Transverse colon (tissue), 4 donors: ENCODE measurements at places on chromosomes 5 and 9.

DNA sequence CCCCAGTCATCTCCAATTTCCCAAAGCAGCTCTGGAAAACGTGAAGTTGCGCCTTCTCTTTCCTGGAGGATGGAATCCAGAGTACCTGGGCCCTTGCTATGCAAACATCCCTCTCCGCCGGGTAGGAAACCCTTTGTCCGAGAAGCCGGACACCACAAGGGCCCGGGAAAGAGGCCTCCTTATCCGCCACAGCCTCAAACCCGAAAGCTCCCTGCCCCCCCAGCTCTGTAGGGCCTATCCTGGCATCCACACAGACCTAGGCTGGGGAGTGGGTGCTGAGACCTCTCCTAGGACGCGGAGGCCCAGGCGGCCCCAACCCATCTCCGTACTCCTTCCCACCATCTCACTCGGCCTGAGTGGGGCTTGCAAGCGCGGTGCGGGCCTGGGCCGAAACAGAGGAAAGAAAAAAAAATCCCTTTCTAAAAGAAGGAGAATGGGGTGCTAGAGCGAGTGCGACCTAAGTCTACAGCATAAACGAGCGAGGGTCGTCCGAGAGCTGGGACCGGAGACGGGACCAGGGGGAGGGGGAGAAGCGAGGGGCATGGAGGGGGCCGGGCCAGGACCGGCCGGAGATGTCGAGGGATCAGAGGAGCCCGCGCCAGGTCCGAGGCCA, 624 bp downstream of the FBXW11 start:
- peak; percentile 37 for DNase-seq

GRCh38 chr5:66351813-66352212, 207.7 kb downstream of the SREK1 start:
- DNase-seq = no peak

DNA sequence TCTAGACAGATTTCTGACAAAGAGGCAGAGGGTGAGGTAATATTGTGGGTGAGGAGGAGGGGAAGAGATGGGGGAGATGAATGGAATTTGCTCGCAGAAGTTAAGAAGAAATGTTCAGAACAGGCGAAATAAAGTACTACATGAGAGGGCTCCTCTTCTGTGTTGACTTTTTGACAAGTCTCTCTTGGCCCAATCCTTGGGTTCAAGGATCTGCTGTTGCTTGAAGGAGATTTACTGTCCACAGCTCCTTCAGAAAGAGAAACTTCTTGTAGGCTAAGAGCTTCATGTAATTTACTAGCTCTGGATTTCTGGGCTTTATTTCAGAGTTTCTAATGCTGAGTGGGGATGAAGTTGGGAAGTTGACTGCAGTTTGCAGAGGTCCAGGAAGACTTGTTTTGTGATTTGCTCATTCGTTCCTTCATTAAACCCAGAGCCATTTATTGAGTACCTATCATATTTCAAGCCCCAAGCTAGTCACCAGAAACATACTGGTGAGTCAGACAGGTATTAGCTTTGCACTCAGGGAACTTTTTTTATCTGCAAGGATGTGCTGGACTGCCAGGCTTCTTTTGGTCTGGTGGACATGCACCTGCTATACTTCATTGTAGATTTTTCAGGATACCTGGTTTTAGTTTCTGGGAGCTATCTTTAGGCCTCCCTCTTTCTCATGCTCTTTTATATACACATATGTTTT, 402.9 kb upstream of the CLINT1 start:
- no peak for DNase-seq

DNA sequence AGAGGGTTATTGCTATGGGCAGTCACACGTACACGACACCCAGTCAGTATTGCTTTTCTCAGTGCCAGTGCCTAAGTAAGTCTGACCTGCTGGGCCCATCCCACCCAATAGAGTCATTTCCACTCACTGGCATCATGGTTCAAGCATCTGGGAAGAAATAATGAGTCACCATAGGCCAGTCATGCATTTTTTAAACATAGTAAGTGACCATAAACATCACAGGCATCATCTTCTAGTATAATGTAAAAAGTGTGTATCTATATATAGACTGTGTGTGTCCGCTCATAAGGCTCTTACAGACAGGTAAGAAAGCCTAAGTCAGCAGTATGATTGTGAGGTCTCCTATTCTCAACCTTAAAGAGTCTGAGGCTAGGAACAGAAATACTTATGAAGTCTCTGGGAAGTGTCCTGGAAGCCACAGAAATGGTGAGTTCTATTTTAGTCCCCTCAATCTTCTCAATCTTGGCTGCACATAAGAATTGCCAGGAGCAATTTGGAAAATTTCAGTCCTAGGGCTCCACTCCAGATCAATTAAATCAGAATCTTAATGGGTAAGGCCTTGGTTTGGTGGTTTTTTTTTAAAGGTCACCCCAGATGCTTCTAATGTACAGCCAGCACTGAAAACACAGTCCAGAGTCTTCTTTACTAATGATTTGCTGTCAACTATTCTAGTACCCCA, 65.2 kb downstream of the ZNF366 start:
- no peak for DNase-seq

DNA sequence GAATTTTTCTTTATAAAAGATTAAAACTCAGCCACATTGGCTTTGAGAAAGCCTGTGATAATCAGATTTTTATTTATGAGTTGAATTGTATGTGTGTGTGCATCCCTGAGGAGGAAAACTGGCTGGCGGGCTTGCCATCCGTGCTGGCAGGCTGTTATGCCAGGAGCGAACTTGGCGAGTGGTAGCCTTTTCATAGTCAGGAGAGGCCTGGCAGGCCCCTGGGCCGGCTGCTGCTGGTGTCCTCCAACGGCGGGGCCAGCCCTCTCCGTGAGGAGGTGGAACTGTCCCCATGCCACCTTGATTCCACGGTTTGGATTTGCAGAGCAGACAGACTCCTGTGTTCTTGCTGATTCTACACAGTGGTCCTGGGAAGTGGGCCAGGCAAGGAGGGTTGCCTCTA, 43.3 kb downstream of the ZNF618 start:
- DNase-seq = no peak

DNA sequence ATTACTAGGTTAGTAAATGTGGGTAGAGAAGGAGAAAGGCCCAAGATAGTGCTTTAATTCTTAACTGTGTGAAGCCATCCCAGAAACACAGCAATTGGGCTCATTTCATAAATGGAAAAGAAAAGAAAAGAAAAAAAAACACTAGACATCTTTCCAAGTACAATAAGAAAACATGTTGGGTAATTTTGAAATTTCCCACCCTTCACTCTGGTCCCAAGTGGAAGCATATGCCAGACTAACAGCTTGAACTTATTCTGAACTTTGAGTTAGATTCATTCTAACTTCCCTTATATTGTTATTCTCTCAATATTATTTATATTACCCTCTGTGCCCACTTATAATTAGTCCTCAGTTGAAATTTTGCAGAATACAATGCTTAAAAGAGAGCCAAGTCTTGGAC, 113.4 kb upstream of the GHR start:
- DNase-seq = no peak

GRCh38 chr5:54603372-54603771, 85.8 kb downstream of the SNX18 start:
- no peak for DNase-seq

- DNase-seq = no peak
Observed at GRCh38 chr9:87535817-87536539, 38.3 kb downstream of the DAPK1 start.

DNA sequence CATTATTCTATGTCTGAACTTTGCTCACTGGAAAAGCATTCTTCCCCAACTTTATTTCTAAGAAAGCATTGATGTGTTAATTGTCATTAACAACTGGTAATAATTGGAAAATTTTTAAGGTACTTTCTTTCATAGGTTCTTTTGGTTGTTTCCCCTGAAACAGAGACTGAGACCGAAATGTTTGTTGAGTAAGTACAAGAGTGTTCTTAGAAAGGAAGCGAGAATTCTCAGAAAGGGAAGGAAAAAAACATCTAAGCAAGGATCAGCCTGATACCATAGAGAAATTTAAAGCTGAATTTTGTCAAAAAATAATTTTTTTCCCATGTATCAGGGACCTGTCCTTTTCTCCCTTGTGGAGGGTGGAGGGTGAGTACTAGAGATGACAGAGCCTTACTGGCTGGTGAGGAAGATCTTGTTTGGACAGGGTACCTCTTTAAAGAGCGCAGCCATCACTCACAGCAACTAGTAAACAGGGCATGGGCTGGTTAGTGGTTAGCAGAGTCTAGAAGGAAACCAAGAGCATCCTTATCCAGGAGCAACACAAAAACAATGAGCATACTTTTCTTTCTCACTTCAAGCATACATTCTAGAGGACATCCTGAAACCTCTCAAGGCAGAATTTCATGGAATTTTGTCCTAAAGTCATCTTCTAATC, 898.5 kb downstream of the DNAH5 start:
- DNase-seq = no peak

DNA sequence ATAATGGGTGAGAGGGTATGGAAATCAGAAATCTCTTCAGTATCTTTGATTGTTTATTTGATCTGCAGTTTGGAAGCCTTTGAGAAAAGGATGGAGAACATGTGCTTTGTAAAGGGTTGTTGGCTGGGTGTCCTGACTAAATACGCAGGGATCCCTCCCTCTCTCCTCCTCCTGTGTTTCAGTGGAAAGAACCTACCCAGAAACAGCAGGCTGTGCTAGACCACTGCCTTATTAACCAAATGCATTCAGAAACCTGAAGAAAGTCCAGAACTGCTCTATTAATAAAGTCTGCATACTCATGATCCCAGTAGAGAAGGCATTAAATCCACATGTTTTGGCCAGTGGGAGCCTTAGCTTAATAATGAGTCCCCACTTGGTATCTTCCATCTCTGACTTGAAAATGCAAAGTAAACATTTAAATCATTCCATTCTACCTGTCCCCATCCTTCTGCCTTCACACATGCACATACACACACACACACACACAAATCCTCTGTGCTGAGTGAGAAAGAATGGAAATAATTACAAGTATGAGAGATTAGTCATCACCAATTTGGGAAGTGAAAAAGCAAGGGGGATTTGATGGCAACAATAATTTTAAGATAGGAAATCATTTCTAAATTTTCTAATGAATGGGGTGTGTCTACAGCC, 10.0 kb upstream of the LECT2 start:
- DNase-seq = no peak

DNA sequence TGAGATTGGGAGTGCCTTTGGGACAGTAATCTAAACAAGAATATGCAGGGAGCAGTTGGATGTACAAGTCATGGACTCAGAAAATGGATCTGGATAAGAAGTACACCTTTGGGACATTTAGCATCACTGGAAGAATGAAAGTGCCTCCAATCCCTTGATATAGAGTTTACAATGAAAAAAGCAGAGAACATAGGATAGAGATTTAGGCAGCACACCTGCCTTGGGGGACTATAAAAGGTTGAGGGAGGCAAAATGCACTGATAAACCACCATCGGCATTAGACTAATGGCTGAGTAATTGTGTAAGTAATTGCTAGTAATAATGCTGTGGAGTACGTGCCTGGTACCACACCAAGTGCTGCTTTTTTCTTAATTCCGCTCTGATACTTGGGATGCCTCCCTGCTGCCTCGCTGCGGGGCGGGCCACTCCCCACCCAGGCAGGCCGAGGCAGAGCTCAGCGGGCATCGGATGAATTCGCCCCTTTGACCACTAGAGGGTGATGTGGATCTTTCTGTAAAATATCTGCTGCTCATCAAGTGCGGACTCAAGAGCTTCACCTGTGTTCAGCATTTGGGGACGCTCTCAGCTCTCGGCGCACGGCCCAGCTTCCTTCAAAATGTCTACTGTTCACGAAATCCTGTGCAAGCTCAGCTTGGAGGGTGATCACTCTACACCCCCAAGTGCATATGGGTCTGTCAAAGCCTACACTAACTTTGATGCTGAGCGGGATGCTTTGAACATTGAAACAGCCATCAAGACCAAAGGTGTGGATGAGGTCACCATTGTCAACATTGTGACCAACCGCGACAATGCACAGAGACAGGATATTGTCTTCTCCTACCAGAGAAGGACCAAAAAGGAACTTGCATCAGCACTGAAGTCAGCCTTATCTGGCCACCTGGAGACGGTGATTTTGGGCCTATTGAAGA, 99.9 kb downstream of the ANKRD18B start:
- peak; percentile 62 for DNase-seq

DNA sequence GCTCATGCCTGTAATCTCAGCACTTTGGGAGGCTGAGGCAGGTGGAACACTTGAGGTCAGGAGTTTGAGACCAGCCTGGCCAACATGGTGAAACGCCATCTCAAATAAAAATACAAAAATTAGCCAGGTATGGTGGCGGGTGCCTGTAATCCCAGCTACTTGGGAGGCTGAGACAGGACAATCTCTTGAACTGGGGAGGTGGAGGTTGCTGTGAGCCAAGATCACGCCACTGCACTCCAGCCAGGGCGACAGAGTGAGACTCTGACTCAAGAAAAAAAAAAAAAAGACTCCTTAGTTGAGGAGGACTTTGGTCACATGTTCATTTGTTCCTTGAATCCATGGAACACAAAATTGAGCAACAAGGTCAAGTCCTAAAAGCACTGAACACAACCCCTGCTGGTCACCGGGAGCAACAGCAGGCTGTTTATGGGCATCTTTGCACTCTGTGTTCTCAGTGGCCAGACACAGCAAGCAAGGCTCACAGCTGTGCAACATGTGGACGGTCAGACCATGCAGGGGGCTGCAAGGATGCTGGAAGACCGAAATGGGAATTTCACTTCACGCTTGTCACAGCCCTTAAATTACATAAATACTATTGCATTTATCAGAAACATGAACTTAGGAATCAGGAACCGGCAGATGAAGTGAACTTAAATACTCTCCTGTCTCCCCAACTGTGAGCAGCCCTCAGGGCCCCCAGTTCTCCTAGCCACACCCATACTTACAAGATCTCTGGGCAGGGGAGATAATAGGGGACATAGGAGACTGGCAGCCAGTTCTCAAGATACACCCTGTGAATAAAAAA, 2.8 kb downstream of the GBGT1 start:
- peak; percentile 76 for DNase-seq

- DNase-seq = peak; percentile 61
Observed at GRCh38 chr9:76887003-76887821, 18.7 kb downstream of the PRUNE2 start.

DNA sequence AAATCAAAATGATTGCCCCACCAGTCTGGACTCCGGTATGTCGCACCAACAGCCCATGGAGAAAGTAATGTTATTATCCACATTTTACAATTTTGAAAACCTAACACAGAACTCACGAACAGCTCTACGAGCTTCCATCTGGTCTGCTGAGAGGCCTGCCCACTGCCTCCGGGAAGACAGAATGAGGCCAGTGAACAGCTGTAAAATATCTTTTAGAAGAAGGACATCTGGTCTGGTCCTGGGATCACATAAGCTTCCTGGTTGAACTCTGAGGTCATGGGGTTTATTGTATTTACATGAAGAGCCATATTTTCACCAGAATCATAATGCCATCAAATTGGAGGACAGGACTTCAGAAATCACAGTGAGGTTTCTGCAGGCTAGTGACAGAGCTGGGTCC, 89.0 kb downstream of the FRMD3 start:
- no peak for DNase-seq

- no peak for DNase-seq
Observed at GRCh38 chr5:173291722-173292658, 36.2 kb downstream of the STC2 start.

GRCh38 chr5:154477382-154478223, 424 bp downstream of the HAND1 start:
- no peak for DNase-seq

DNA sequence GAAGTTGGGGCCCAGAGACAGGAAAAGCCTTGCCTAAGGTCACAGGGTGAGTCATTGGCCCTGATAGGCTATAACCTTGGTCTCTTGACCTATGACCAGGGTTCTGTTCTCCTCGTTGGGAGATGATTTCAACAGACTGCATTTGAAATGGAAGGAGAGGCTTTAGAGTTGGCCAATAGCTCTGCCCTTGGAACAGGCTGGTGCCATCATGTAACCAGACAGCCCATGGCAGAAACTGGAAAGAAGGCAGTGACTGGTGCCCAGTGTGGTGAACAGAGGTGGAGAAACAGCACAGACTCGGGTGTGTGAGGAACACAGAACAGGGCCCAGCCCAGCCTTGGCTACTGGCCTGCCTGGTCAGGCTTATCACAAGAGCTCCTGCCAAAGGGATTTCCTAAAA, 109.8 kb upstream of the SLC25A48 start:
- DNase-seq = no peak
